ENCODE measurements at places on chromosomes 16 and 17.
A peak's percentile ranks its signal among the peaks of the same experiment; 100 is the strongest.

DNA sequence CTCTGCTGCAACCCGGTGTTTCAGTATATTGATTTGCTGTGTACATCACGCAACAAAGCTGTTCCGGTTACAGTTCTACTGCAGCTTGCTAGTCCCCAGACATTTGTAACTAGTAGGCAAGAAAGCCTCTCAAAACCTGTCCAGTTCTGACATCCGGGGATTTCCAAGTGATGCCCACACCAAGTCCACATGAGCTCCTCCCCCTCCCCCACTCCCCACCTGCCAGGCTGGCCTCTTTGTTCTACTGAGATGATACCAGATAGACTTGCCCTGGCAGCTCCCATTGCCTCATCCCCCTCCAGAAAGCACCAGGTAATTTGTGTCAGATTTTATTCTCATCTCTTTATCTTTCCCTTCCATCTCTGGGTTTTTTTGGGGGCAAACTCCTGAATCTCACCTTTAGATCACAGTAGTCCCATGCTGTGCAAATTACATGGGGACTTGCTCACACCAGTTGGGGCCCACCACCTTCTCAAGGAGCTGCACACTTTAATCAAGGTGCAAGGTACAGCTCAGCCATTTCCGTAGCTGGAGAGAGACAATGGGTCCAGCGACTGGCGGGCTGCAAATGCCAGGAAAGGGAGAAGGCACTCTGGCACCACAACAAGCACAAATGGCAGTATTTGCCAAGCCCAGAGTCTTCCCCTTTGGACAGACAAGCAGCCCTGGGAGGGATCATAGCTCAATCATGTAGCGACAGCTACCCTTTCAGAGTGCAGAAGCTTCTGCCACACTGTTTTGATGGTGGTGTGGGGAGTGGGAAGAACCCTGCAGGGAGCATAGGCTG, 183.1 kb downstream of the CYLD start:
- no peak for DNase-seq

DNA sequence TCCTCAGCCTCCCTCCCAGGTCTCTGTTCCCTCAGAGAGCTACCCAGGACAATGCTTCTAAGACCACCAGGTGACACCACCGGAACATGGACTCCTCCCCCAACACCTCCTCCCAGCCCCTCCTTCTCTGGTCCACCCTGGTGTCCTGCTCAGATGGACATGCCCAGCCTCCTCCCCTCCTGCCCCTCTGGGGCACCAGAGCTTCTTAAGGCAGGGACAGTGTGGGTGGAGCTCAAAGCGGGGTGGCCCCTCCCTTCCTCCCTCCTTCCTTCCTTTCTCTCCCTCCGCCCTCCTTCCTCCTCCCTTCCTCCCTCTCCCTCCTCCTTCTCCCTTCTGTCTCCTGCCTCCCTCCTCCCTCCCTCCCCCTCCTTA, 22.7 kb downstream of the TRPV3 start:
- peak; percentile 50 for DNase-seq

DNA sequence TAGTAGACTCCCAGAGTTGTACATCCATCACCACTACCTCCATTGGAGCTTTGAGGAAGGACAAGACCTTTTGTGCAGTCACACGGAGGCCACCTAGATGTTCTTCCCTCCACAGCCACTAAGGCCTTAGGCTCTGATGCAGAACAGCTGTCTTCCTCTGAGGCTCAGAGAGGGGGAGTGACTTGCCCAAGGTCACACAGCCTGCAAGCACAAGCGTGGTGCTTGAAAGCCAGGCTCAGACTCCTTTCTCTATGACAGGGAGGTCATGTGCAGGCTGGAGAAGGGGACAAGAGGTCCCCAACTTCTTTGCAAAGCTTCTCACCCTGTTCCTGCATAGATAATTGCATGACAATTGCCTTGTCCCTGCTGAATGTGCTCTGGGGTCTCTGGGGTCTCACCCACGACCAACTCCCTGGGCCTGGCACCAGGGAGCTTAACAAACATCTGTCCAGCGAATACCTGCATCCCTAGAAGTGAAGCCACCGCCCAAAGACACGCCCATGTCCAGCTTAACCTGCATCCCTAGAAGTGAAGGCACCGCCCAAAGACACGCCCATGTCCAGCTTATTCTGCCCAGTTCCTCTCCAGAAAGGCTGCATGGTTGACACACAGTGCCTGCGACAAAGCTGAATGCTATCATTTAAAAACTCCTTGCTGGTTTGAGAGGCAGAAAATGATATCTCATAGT, 12.7 kb downstream of the SCGB1C2 start:
- DNase-seq, result no peak

GRCh38 chr17:64202683-64203344, 60.2 kb downstream of the TEX2 start:
- DNase-seq, result peak; percentile 80

DNA sequence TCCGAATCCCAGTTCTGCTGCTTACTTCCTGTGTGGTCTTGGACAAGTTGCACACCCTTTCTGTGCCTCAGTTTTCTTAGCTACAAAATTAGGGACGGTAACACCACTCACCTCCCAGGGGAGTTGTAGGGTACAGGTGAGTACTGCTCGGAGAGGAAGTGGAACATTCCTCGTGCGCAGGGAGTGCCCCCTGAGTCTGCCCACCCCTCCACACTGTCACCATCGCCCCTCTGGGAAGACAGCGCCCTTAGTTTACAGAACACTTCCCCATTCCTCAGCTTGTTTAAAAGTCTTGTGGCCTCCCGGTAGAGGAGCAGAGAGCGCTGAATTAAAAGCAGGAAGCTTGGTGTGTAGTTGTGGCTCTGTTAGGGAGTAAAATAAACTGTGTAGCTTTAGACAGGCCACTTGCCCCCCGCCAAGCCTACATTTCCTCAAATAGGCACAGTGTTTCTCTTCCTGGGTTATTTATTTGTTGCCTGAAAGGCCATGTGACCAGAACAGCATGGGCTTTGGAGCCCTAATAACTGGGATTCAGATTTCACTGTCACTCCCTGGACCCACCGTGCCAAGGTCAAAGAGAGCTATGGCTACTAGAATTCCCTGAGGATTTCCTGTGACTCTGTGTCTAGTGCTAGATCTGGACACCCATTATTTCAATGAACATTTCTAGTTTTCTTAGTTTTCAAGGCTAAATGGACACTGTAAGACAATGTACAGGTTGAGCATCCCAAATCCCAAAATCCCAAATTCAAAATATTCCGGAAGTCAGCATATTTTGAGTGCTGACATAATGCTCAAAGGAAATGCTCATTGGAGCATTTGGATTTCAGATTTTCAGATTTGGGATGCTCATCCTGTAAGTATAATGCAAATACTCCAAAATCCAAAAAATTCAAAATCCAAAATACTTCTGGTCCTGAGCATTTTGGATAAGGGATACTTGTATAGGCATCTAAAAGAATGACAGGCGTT, 372.5 kb downstream of the SNX29 start:
- no peak for DNase-seq

DNA sequence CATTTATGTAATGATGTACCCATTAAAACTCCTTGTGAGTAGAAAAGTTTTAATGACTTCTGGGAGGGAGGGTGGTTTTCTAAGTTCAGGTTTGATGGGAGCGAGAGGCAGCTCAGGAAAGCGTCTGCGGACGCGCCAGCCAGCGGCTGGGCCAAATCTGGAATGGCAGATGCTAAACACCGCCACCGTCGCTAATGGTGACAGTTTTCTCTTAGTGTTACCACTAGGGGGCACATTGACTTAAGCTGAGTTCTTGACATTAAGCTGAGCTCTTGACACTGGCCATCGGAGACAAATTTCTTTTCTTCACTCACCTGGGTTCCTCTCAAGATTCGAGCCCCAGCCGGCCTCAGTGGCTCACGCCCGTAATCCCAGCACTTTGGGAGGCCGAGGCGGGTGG, 6.7 kb downstream of the TRPV1 start:
- no peak for DNase-seq

DNA sequence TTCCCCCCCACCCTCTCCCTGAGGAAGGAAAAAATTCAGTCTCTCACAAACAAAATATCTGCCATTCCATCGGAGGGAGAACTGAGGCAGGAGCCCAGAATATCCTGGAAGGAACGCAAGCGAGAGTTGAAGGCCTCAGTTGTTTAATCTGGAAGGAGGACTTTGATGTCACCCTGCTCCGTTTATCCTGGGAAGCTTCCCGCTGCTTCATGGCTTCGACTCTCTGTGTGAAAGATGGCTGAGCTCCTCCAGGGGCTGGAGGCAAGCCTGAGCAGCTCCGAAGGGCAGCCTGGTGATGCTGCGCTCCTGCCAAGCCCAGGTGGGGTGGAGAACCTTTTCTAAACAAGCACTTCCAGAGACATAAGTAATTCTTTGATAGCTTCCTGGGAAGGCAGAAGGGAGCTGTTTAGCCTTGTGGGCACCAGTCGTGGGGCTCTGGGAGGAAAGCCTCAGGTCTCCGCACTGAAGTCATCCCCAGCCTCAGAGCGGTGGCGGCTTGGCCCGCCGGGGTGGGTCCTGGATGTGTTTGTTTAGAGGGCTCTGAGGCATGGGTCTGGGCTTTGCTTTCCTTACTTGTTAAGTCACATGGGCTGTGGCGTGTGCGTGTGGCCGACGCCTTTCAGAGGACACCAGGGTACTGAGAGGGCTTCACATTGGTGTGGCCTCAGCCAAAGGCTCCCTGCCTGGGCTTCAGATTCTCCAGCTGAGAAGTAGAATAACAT, 7.9 kb downstream of the NKD1 start:
- DNase-seq, result no peak

GRCh38 chr17:82408938-82409318, 9.2 kb upstream of the HEXD start:
- DNase-seq, result no peak
